CD4-positive, alpha-beta T cell treated with Interleukin-4 for 1 hour (primary cell): ENCODE measurements at places on chromosomes 1 and 21.

DNA sequence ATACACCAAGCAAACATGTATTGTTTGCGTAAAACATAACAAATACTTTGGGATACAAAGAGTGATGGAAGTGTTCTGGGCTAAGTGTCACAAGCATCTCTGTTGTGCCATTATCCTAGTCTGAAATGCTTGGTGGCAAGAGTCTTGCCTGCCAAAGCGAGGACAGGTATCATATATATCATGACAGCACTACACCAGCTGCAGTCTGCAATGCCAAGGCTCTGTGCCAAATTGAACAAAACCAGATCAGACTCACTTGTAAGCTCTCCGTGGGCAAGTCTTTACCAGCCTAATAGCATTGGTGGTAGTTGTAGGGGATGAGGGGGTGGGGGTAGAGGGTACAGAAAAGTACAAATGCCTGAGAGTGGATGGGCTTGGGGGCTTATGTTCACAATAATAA, 119.2 kb downstream of the RWDD3 start:
- no peak for DNase-seq

DNA sequence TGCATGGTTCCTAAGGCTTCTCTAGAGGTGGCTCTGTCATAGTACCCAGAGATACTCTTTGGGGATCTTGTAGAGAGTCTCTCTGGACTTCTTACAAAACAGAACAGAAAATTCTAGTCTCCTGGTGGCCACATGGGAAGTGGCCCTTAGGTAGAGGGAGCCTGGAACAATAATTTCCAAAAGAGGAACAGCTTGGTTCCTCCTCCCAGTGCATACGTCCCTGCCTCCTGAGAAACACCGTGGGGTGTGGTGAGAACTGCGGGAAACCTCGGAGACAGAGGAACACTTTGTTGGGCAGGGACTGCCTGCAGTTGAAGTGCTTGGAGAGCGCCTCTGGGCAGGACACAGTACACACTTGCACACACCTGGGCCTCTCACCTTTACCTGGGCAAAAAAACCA, 38.8 kb upstream of the EPHA8 start:
- DNase-seq, result no peak

DNA sequence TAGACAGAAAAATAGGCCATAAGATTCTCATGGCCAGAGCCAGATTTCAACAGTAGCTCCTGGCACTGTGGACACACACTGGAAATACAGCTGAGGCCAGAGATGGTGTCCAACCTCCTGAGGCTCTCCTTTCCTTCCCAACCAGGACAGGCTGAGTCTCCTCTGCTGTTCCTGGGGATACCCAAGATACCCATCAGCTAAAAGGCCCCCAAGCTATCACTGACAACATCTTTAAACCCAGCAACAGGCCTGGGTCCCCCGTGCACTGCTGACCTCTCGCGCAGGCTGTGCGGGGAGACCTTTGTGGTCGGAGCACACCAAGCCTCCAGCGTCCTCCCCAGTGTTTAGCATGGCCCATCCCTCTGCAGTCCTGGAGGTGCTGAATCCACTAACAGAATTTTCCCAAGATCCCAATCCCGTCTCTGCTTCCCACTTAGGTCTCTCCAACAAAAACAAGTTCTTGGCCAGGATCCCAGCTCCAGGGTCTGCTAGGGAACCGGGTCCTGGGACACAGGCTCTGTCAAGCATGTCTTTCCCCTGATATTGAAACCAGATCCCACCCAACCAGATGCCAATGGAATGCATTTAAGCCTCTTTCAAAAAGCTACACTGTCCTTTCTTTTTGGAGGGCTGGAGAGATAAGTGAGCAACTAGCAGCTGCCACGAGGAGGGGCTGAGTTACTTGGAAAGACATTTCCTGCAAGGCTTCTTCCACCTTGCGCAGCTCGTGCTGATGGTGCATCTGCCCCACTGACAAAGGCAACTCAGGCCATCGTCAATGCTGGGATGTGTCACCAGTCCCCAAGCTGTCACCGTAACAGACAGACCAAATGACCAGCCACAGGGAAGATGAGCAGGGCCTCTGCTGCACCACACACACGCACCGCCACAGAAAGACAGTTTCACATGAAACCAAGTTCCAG, 73.2 kb downstream of the BCAR3 start:
- no peak for DNase-seq

- no peak for DNase-seq
Observed at GRCh38 chr1:65255035-65255655, 54.2 kb upstream of the DNAJC6 start.

DNA sequence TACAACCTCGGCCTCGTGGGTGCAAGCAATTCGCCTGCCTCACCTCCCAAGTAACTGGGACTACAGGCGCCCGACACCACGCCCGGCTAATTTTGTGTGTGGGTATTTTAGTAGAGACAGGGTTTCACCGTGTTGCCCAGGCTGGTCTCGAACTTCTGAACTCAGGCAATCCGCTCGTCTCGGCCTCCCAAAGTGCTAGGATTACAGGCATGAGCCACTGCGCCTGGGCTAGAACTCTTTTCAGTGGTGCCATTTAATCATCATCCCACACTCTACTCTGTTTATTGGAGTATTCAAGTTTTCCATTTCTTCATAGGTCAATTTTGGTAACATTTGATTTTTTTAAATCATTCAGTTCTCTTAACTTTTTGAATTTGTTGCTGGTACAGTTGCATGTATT, 101.3 kb downstream of the DHRS3 start:
- no peak for DNase-seq

DNA sequence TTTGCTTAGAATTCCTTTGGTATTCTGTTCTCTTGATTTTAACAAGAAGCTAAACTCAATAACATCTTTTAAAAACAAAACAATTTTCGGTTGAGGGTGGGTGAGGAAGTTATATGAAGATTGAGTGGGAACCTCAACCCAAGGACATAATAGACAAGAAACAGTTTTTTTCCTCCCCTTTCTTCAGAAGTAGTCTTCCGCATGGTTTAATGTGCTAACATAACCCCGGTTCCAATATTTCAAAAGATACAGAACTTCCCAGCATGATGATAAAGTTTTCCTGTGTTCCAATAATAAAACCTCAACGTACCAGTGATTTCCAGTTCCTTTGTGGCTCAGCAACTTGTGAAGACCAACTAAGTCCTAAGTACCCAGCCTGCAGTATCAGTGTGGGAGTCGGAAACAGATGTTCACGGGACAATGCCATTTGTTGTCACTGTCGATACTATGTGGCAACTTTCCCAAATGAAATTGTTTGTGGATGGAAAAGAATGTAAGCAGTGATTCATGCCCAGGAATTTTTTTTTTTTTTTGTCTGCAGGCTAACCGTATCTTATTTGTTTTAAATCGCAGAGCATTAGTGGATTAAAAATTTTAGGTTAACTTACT, 48.5 kb downstream of the NR5A2 start:
- DNase-seq, result no peak

DNA sequence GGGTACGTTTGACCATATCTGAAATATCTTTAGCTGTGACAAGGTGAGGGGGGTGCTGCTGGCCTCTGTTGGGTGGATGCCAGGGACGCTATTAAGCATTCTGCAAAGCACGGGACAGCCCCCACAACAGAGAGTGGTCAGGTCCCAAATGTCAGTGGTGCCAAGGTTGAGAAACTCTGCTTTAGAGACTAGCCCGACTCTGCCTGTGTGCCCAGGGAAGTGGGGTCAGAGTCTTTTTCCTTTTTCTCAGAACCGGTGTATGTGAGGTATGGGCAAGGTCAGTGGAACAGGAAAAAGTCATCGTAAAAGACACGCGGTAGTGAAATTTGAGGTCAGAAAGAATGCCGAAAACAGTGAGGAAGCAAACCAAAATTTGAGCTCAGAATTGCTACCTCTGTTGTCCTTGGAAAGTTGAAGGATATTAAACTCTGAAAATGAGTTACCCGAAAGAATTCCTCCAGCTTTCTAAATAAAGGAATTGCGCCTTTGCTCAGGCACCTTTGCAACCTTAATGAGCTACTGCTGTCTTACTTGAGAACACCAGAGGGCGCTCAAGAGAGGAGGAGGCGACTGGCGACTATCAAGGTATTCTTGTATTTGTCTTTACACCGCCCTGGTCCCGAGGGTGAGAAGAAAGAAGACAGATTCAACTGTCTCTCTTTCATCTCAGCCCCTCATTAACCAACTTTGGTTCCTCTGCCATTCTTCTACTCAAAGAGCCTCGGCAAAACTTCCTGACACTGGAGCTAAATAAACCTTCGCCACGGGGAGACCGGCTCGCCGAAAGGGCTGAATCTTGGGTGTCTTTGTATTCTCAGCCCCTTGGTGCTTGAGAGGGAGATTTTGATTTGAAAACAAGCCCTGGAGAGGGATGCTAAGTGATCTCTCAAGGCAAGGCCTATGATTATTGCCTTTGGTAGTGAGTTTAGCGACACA, 85.4 kb upstream of the OLIG2 start:
- peak; percentile 45 for DNase-seq

- DNase-seq, result no peak
Observed at GRCh38 chr1:230958370-230958769, 20.3 kb downstream of the TTC13 start.

DNA sequence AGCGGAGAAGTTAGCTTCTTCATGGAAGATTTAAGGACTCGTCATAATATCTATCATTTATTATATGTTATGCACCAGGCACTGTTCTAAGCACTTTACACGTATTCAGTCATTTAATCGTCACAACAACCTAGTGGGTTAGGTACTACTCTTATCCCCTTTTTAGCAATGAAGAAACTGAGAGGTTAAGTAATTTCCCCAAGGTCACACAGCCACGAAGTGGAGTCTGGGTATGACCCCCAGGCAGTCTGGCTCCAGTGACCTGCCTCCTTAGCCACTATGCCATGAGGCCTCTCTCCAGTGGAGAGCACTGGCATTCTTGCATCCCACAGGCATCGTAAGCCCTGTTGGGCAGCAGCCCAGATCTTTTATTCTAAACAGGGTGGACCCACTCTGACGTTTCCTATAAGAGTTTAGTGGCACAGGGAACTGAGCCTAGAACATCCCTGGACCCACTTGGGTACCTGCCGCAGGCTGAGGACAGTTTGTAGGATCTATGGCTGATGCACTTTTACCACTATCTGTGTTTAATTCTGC, 123.0 kb downstream of the NAV1 start:
- DNase-seq, result no peak

GRCh38 chr1:50493710-50494109, 70.5 kb upstream of the DMRTA2 start:
- no peak for DNase-seq

GRCh38 chr1:230708631-230709580, 5.0 kb downstream of the AGT start:
- no peak for DNase-seq

- no peak for DNase-seq
Observed at GRCh38 chr1:160558660-160559380, 20.5 kb downstream of the CD84 start.

DNA sequence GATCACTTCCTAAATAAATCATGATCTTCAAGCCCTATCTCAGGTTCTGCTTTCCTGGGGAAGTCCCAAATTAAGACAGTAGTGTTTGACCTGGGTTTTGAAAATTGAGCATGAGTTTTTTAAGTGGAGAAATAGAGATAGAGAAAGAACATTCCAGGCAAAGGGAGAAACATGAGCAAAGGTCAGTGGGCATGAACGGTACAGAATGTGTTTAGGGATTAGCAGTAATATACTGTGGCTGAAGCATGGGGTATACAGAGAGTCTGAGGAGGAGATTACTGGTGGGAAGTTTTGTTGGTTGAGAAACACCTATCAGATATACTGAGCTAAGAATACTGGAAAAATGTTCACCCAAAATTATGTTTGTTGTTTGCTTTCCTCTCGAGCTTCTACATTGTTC, 15.2 kb upstream of the MYSM1 start:
- no peak for DNase-seq

DNA sequence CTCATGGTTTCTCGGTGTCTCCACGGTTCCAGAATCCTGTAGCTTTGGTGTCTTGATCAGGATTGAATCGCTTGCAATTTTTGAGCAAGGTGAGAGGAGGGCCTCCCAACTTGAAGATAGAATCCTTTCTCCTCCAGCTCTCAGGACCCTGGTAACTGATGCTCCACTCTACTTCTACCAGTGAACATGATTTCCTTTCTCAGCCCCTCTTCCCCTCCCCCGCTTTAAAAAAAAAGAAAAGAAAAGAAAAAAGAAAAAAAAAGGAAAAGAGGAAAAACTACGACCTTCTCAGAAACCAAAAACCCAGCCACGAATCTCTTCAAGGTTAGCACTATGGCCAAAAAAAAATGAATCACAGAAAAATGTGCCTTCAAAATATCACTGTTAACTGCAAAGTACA, 1.2 kb downstream of the ARHGEF11 start:
- no peak for DNase-seq

- peak; percentile 14 for DNase-seq
Observed at GRCh38 chr1:53172426-53173128, 24.0 kb upstream of the CPT2 start.
